ENCODE measurements at places on chromosomes 16 and 17. TPM values are rescaled to one million over a fixed set of nuclear protein-coding genes. Genes with fewer than 3 reads are reported as not detected.

DNA sequence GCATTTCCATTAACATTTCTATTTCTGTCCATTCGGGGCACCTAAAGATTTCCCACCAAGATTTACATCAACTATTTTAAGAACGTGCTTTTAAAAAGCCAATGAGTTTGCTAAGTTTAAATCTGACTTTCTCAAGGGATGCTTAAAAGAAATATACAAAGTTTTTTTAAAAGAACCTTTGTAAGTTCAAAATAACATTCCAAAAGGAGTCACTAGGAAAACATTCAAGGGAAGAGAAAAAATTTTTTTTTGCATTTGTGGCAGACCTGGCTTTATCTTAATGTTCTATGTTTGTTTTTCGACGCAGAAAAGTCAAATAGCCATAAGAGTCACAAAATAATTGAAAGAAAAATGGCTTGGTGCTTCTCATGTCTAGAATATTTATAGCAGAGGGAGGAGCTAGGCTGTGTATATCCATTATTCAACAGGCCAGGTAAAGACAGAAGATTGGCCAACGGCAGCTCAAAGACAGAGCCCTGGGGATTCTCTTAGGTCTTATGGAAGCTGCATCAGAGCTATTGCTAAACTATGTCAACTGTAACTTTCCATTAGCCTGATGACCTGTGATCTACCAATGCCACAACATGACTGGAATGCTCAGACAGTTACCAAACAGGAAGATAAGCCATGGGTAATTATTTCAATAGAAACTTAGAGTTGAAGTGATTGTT, 37.8 kb upstream of the MYOCD start:
- H3K36me3 ChIP-seq = no peaks in the 10 kb centered on the region
- peaks cover 1% of the 10 kb centered on the region for H3K27me3 ChIP-seq
- DNase-seq = no peak
- H3K27ac ChIP-seq = no peak overlapping the region
- no peaks in the 10 kb centered on the region for H3K4me1 ChIP-seq

DNA sequence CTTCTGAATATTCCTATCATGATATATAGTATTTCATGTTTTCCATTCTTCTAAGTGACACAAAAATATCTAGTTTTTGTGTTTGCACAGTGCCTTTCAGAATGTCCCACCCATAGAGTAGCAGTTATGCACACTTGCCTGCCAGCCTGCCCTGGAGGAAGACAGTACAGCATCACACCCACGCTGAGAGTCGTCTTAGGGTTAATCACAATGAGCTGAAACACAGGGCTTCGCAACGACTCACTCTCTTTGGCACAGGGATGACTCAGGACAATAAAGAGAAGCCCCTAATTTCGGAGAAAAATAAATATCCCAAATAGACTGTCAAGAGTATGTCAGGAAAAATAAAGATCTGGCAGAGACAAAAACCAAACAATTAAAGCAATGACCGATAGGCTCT, 11.6 kb upstream of the NDUFAB1 start:
- no peaks in the 10 kb centered on the region for H3K4me1 ChIP-seq
- H3K36me3 ChIP-seq = peaks cover 16% of the 10 kb centered on the region
- no peak for DNase-seq

- H3K27me3 ChIP-seq = peaks cover 1% of the 10 kb centered on the region
- no peaks in the 10 kb centered on the region for H3K36me3 ChIP-seq
- peaks cover 3% of the 10 kb centered on the region for H3K4me1 ChIP-seq
- DNase-seq = no peak
These were observed 256.6 kb downstream of the CPPED1 start for GRCh38 chr16:12546918-12547607.

DNA sequence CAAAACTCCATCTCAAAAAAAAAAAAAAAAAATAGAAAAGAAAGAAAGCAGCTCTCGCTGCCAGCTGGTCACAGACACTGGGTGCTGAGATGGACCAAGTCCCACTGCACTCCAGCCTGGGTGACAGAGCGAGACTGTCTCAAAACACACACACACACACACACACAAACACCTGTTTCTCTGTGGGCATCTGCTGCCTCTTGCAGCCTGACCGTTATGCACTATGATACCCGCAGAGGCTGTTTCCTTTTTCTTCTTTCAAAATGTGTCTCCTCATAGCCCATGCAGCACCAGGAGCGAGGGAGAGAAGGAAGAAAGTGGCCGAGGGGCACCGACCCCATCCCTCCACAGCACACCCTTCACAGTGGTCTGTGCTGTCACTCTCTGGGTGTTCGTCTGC, 36.9 kb upstream of the KLHDC4 start:
- DNase-seq = no peak
- H3K4me3 ChIP-seq = no peak overlapping the region
- H3K27ac ChIP-seq = no peak overlapping the region

DNA sequence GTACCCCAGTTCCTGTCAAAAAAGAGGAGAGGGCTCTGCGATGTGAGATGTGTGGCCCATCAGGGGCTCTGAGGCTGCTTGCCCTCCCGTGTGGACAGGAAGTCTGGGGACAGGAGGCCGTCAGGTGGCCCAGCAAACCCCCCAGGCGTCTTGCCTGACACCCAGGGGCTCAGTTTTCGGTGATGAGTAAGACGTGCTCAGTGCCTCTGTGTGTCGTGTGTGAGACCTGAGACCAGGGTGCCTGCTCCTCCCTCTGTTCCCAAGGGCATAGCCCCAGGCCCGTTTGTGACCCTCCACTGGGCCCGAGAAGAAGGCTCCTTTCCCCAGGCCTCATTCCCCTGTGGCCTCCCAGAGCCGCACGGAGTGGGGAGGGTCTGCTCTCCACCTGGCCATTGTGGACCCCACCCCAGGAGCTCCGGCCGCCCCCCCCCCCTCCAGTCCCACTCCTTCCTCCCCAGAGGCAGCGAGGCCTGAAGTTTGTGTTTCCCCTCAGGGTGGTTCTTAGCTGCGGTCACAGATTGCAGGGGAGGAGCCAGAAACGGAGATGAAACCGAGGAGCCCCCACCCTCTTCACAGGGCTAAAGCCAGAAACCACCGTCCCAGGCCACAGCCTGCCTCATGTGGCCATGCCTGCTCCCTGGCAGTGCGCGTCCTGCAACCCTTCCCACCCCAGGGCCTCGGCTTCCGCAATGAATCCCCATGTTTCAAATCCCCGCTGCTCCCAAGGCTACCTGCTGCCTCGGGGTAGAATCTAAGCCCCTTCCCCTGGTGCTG, 4.9 kb upstream of the ACTG1 start:
- peaks cover 4% of the 10 kb centered on the region for H3K36me3 ChIP-seq
- H3K27ac ChIP-seq = no peak overlapping the region
- H3K4me3 ChIP-seq = peak overlapping the region; percentile 62
- peaks cover 26% of the 10 kb centered on the region for H3K27me3 ChIP-seq
- DNase-seq = no peak

DNA sequence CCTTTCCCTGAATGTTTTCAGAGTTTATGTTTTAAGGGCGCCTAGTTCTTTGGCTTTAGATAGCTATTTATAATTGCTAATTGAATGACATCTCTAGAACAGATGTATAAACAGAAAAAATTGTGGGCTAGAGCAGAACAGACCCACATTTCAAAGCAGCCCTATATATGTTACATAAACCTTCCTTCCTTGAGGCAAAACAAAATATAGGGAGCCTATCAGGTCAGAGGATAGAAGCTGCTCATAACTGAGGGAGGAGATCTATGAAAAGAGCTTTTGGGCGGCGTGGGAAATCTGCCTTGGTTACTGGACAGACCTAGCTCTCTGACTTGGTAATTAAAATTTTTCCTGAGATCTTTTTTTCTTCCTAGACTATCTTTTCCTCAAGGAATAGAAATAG, 68.4 kb downstream of the SPAG9 start:
- no peaks in the 10 kb centered on the region for H3K36me3 ChIP-seq
- H3K27me3 ChIP-seq = no peaks in the 10 kb centered on the region
- peaks cover 2% of the 10 kb centered on the region for H3K4me1 ChIP-seq
- no peak overlapping the region for H3K27ac ChIP-seq
- no peak for DNase-seq
- H3K4me3 ChIP-seq = no peak overlapping the region

GRCh38 chr17:29582772-29583171, 6.7 kb downstream of the GIT1 start:
- peaks cover 25% of the 10 kb centered on the region for H3K27me3 ChIP-seq
- peaks cover 36% of the 10 kb centered on the region for H3K4me1 ChIP-seq
- H3K36me3 ChIP-seq = peaks cover 35% of the 10 kb centered on the region
- DNase-seq = no peak
- H3K4me3 ChIP-seq = no peak overlapping the region
- H3K27ac ChIP-seq = no peak overlapping the region

DNA sequence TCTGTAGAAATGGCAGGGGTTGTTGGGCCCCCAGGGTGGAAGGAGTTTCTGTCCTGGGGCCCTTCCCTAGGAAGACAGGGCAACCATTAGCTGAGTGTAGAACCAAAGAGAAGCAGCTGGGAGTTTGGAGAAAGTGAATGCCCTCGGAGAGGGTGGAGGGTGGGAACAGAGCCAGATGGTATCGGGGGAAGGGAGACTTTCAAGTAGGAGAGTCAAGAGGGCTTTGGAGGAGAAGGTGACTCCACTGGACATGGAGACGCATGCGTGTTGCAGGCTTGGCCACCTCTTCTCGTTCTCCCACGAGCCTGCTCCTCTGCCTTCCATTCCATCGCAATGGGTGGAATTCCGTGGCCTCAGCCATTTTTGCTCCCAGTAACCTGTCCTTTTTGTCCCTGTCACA, 19.4 kb downstream of the SLC47A1 start:
- peaks cover 7% of the 10 kb centered on the region for H3K27me3 ChIP-seq
- H3K4me3 ChIP-seq = no peak overlapping the region
- H3K27ac ChIP-seq = no peak overlapping the region
- no peaks in the 10 kb centered on the region for H3K4me1 ChIP-seq
- H3K36me3 ChIP-seq = peaks cover 2% of the 10 kb centered on the region

GRCh38 chr17:45902892-45903346, 8.6 kb downstream of the MAPT start:
- peaks cover 3% of the 10 kb centered on the region for H3K4me1 ChIP-seq
- H3K4me3 ChIP-seq = no peak overlapping the region
- no peak overlapping the region for H3K27ac ChIP-seq
- peaks cover 1% of the 10 kb centered on the region for H3K27me3 ChIP-seq
- DNase-seq = no peak

- no peak overlapping the region for H3K4me3 ChIP-seq
- peaks cover 2% of the 10 kb centered on the region for H3K27me3 ChIP-seq
- no peaks in the 10 kb centered on the region for H3K36me3 ChIP-seq
- no peak overlapping the region for H3K27ac ChIP-seq
- DNase-seq = no peak
These were observed 777.8 kb upstream of the EEF2KMT start for GRCh38 chr16:5875416-5875815.

DNA sequence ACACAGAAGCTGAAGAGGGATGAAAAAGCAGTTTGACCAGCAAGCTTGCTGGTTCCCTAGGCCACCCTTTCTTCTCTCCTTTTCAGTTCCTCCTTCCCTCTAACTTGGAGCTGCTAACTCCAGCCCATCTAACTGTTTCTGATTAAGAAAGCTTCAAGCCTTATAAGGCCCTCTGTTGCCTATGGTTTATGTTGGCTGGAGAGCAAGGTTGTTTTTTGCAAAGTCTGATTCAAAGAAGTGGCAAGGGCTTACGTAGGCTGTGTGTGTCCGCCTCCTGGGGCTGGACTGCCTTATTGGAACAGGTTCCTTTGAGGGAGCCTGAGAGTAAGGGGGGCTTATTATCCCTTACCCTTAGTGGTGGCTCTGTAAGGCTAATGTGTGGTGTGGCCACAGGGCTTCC, 7.1 kb downstream of the AKAP1 start:
- H3K27me3 ChIP-seq = peaks cover 7% of the 10 kb centered on the region
- no peak overlapping the region for H3K4me3 ChIP-seq
- peaks cover 4% of the 10 kb centered on the region for H3K36me3 ChIP-seq
- H3K27ac ChIP-seq = no peak overlapping the region

GRCh38 chr16:24471561-24472350, 67.6 kb upstream of the RBBP6 start:
- H3K27ac ChIP-seq = peak overlapping the region; percentile 61
- H3K4me1 ChIP-seq = peaks cover 15% of the 10 kb centered on the region
- H3K36me3 ChIP-seq = peaks cover 3% of the 10 kb centered on the region
- DNase-seq = no peak
- no peak overlapping the region for H3K4me3 ChIP-seq

GRCh38 chr16:81520560-81521135, 76.0 kb downstream of the CMIP start:
- peaks cover 16% of the 10 kb centered on the region for H3K4me1 ChIP-seq
- H3K4me3 ChIP-seq = no peak overlapping the region
- peaks cover 10% of the 10 kb centered on the region for H3K27me3 ChIP-seq

DNA sequence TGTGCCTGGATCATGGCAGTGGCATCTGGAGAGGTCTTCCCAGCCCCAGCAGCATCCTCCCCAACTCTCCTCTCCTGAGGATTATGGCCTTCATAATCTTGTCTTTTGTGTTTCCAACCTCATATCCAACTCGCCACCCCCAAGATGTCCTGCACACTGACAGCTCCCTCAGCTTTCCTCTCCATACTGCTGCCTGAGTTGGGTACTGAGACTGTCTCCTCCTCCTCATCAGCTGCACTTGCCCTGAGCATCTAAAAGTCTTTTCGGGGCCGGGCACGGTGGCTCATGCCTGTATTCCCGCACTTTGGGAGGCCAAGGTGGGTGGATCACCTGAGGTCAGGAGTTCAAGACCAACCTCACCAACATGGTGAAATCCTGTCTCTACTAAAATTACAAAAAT, 2.0 kb downstream of the CD300LB start:
- H3K4me1 ChIP-seq = no peaks in the 10 kb centered on the region
- H3K4me3 ChIP-seq = no peak overlapping the region
- H3K36me3 ChIP-seq = peaks cover 5% of the 10 kb centered on the region

- DNase-seq = peak; percentile 42
- peaks cover 7% of the 10 kb centered on the region for H3K27me3 ChIP-seq
- H3K4me1 ChIP-seq = peaks cover 12% of the 10 kb centered on the region
- no peak overlapping the region for H3K27ac ChIP-seq
These were observed 3.9 kb downstream of the HS3ST3A1 start for GRCh38 chr17:13597723-13598347.

GRCh38 chr17:60704170-60704569, 26.5 kb downstream of the BCAS3 start:
- H3K36me3 ChIP-seq = no peaks in the 10 kb centered on the region
- no peak overlapping the region for H3K27ac ChIP-seq
- H3K4me1 ChIP-seq = no peaks in the 10 kb centered on the region
- peaks cover 2% of the 10 kb centered on the region for H3K27me3 ChIP-seq
- DNase-seq = no peak

GRCh38 chr17:42577140-42577531, 393 bp downstream of the PSMC3IP start:
- peaks cover 31% of the 10 kb centered on the region for H3K4me1 ChIP-seq
- peaks cover 28% of the 10 kb centered on the region for H3K36me3 ChIP-seq
- H3K4me3 ChIP-seq = peak overlapping the region; percentile 98
- peaks cover 12% of the 10 kb centered on the region for H3K27me3 ChIP-seq
- H3K27ac ChIP-seq = peak overlapping the region; percentile 62
- DNase-seq = no peak

Gene ZG16B
- total RNA-seq = 1.3 TPM

Gene NOB1
- 46.8 TPM for total RNA-seq

Gene SMPD3
- not detected for total RNA-seq

Gene WFDC1
- total RNA-seq = not detected

Gene FAM234A
- 72.3 TPM for total RNA-seq

Gene CISD3
- total RNA-seq = 17.0 TPM

Gene ARL5C
- not detected for total RNA-seq

Data from endothelial cell (in vitro differentiated cells).